Keratinocyte (primary cell): ENCODE measurements at places on chromosomes 13 and 19. TPM values are rescaled to one million over a fixed set of nuclear protein-coding genes. Genes with fewer than 3 reads are reported as not detected.

Gene ZNF724
- 1.7 to 2.9 TPM (median 2.6 TPM) in 3 replicates for polyA plus RNA-seq

Gene FPR3
- not detected in 3 replicates for polyA plus RNA-seq

Gene C3
- polyA plus RNA-seq = 10.7 to 85.7 TPM (median 14.8 TPM) in 3 replicates

Gene ZBTB7A
- 3.7 to 9.8 TPM (median 7.2 TPM) in 3 replicates for polyA plus RNA-seq

Gene DNAAF3
- polyA plus RNA-seq = 8.5 to 14.3 TPM (median 12.9 TPM) in 3 replicates

Gene FXYD1
- polyA plus RNA-seq = 0.14 to 0.23 TPM (median 0.19 TPM) in 3 replicates

Gene MBD3L3
- polyA plus RNA-seq = not detected in 3 replicates

Gene BABAM1
- polyA plus RNA-seq = 83.1 to 92.8 TPM (median 83.1 TPM) in 3 replicates

- no peak for DNase-seq
These were observed 2.5 kb downstream of the MAP1S start for GRCh38 chr19:17721821-17722220.

DNA sequence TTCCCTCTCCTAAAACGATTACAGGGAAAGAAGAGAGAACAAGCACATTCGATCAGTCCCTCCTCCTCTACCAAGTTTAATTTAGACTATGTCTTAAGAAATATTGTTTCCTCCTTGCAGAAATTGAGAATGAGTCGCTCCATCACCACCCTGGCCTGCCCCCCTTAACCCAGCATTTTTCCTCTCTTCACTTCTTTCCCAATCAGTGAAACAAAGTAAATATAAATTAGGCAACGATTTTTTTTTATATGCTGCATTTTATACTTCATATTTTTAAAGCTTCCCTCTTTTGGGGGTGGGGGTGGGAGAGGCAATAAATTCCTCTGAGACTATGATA lies 300.0 kb downstream of the SPRY2 start:
- DNase-seq = no peak

GRCh38 chr13:78409172-78409571 lies 194.2 kb downstream of the POU4F1 start:
- DNase-seq = no peak

DNA sequence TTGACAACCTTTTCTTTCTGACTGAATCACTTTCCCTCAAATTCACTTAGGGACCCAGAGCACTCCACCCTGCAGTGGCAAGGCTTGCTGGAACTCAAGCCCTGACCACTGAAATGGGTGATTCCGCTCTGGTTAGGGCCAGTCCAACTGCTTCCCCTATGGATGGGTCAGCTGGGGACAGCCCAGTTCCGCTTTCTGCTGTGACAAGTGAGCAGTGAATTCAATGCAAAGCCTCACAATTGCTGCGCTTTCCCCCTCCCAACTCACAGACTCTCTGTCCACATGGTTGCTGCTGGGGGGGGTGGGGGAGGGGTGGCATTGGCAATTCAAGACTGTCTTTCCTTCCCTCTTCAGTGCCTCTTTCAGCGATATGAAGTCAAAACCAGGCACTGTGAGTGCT lies 18.7 kb downstream of the CD70 start:
- no peak for DNase-seq

- DNase-seq = no peak
These were observed 10.8 kb downstream of the CRYL1 start for GRCh38 chr13:20514866-20515265.

- no peak for DNase-seq
These were observed 60.9 kb downstream of the KLF12 start for GRCh38 chr13:74073274-74073673.
